ENCODE measurements at places on chromosomes 3 and 15.
A peak's percentile ranks its signal among the peaks of the same experiment; 100 is the strongest.

- DNase-seq, result no peak
Measured at GRCh38 chr3:171099911-171100310, 73.4 kb upstream of the SLC2A2 start.

GRCh38 chr3:195773956-195774537 lies 37.7 kb downstream of the MUC4 start:
- DNase-seq, result no peak

DNA sequence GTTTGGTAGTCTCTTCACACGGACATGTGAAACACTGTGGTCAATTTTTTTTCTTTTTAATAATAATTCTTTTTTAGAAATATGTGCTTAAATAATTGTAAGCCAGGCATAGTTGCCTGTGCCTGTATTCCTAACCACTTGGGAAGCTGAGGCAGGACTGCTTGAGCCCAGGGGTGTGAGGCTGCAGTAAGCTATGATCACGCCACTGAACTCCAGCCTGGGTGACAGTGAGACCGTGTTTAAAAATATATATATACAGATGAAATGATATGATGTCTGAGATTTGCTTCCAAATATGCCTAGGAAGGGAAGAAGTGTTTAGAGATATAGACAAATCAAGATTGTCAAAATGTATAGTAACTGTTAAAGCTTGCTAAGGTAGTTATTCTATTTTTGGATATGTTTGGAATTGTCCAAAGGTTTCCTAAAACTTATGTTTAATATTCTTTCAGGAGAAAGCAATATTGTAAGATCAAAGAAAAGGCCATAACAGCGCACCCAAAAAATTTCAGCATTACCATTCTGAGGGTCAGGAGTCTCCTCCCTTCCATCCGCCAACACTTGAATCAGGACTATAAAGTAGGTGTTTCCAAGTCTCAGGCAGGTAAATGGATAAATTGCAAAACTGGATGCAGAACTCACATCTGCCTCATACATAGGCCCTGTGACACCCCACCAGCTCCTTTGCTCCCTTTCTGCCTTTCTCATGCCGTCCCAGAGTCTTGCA lies 532 bp upstream of the SELENOT start:
- DNase-seq, result no peak

- peak; percentile 25 for DNase-seq
Measured at GRCh38 chr3:68088216-68088615, 433.8 kb upstream of the SUCLG2 start.

DNA sequence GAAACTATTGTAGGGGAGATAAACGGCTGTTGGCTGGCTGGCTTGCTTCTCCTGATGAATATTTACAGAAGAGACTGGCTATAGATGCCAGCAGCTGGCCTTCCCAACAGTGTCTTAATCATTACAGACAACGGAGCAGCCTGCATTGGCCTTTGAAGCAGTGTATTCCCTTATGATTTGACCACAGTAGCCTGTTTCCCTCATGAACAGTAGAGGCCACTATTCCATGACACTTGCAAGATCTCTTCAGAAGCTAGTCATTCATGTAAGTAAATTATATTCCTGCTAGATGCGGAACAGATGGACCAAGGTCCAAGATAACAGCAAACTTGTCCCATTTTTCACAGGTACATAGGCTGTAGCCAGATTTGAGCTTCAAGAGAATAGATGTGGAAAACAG lies 47.3 kb downstream of the TMCO5A start:
- no peak for DNase-seq

DNA sequence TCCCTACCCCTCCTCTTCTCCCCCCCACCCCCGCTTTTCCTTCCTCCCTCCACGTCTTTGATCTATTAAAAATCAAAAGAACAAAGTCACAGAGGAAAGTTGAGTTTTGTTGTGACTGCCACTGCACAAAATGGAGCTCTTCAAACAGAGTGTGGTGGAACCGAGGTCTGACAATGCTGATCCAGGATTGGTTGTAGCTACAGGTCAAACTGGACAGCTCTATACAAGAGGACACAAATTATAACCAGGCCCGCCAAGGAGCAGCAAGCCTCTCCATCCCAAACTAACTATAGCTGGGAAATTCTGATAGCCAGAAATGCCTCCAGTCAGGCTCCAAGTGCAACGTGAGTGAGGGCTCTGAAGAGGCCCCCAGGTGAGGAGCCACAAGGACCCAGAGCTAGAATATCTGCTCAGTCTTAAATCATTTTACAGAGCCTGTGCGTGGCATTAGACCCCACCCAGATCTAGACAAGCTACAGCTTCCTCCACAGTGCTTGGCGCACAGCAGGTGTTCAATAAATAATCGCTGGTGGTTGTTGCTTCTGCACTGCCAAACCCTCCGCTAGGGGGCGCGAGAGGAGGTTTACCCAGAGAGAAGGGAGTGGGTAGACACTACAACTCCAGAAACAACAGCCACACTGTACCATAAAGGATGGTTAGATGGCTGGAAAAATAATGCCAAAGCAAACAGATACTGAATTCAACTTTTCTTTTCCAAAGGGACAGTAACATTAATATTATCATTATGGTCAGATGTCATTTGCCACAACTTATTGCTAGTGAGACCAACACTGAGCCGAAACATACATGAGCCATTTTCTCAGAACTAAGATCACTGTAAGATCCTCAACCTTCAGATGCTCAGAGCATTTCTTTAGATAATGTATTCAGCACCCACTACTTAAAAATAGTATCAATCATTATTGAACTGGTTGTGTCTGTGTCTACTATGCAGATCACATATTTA lies 44.6 kb downstream of the ZIC4 start:
- no peak for DNase-seq
